ENCODE measurements at places on chromosomes 13 and 19.

DNA sequence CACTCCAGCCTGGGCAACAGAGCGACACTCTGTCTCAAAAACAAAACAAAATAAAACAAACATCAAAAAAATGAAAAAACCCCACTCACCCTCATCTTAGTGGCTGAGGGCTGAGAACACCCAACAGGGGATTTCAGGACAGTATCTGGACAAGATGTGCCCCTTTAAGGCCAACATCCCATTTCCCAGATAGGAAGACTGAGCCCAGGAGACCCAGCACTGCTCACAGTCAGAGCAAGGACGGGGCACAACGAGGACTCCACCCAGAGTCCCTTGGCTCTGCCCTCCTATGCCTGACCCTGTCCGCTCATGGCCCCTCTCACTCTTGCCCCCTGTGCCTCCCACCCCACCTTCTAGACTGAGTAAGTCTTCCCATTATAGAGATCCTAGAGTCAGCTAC, 52.9 kb upstream of the CYP4F8 start:
- DNase-seq = no peak

DNA sequence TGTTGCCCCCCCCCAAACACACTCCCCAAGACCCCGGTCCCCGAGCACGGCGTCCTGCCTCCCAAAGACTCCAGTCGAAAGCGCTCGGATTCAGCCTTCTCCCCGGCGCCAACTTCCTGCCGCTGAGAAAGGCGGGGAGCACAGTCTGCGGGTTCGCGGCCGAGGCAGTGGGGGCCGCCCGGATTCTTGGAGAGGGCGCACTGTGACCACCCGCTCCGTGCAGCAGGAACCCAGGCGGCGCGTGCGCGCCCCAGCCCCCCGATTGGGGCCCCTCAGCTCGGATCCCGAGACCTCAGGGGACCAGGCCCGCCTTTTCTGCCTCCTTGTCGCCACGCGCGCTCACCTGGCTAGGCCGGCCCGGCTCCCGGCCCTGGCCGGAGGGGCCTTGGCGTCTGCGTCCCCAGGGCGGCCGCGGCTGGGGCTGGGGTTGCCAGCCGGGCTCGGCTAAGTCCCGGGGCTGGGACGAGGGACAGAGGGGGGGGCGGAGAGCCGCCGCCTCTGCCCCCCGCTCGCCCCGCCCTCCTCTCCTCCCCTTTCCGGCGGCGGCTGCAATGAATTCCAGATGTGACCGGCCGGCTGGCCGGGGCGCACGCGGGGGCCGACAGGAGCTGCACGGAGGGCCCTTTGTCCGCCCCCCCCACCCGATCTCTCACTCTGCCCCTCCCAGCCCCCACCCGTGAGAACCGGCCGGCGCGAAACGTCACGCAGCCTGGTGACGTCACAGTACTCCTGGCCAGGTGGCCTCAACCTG, at the start of gene S1PR2:
S1PR2 (minus strand) TSS at position 471 of the 751 bp plus-strand sequence. CDS start 6,426 bp downstream, outside the sequence.
- DNase-seq = peak; percentile 57

- DNase-seq = no peak
Measured at GRCh38 chr13:20006206-20006605, 47.7 kb downstream of the ZMYM2 start.

GRCh38 chr19:5036698-5037563, 68.0 kb downstream of the KDM4B start:
- no peak for DNase-seq

DNA sequence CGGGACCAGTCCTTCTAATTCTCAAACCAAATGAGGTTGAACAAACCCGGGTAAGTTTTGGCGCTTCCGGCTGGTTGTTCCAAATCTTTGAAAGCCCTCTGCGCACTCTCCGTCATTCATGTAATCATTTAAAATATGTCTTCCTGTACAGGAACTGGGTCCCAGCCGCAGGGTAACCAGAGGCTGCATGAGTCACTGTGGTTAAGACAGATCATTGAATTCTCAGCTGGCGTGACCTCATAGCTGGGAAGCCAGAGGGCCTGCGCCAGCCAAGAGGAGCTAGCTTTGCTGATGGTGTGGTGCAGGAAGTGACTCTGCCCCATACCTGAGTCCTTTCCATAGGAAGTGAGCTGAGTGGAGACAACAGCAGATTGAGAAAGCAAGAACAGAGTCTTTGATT, 135.2 kb downstream of the TSHZ3 start:
- peak; percentile 98 for DNase-seq

DNA sequence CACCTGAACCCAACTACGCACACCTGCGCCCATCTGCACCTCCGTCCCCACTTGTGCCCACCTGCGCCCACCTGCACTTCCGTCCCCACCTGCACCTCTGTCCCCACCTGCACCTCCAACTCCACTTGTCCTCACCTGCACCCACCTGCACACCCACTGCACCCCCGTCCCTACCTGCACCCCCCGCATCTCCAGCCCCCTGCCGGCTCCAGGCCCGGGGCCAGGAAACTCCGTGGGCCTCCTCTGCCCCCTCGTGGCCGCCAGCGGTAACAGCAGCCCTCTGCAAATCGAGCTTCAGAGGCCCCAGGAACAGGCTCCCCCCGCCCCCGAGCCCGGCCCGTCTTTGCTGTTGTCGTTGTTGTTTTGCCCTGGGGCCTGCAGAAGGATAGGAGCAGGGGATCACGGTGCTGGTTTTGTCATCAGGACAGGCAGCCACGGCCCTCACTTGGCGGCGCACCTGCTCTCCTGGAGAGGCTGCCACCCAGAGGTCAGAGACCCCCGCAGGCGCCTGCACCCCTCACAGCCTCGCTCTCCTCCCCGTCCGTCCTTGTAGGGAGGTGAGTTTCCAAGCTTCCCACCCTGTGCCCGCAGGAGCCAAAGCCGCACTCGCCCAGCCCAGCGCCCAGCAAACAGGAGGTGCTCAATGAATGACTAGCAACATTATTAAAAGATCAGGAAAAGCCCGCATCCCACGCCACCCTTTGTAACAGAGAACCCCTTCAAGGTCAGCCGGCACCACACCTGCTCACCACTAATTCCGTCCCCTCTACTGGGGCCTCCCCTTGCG, 65.4 kb downstream of the GNG7 start:
- no peak for DNase-seq

DNA sequence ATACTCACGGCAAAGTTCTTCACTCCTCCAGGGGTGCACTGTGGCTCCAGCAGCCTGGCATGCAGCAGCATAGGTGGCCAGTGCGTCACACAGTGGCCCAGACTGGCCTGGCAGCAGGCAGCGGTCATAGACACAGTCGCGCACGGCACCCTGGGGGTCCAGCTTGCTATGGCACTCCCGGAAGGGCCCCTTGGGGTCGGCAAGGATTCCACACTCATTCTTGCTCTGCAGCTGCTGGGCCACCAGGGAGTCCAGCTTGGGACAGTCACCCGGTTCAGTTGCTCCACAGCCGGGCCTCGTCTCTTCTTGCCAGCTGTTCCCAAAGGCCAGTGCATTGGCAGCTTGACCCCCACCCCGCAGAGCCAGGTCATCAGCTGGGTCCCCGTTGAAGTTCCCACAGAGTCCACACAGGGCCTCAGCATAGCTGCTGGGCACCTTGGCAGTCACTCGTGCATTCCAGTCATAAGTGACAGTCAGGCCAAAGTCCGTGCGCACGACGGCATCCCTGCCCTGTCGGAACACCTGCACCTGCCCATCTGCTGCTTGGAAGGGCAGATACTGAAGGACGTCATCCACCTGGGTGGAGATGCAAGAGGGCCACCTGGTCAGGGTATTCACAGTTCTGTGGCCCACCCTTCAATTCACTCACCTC, 20.6 kb downstream of the FCGBP start:
- DNase-seq = no peak

DNA sequence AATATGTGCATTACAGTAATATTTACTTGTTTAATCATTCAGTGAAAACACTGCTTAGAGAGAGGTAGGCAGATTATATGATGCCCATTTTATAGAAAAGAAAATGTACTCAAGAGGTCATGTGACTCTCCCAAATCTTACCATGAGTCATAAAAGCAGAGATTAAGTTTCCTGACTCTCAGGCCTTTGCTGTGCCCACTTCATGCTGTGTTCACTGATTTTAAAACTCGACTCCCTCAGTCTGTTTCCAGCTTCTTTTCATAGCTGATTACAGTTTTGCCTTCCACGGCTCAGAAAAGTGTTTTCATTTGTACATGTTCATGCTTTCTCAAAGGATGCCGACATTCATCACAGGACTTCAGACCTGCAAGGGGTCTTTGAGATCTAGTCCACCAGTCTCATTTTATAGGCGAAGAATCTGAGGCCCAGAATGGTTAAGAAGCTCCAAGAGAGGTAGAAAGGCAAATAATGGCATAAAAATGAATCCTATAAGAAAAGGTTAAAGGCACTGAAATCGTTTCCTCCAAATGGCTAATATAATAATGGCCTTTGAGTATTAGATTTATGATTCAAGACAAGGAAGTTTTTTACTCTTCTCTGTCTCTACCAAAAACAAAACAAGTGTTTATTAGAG, 9.0 kb upstream of the IPO5 start:
- no peak for DNase-seq

DNA sequence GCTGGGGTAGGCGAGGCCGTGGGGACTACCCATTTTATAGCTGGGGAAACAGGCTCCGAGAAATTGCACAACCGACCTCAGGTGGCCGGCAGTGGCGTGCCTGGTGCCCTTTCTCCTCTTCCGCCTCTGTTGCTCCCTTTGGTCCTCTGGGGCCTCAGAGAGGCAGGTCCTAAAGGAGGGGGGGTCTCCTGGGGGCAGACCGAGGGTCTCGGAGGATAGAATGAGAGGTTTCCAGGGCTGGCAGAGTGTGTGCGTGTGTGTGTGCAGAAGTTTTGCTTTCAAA, 11.3 kb downstream of the STX10 start:
- no peak for DNase-seq

DNA sequence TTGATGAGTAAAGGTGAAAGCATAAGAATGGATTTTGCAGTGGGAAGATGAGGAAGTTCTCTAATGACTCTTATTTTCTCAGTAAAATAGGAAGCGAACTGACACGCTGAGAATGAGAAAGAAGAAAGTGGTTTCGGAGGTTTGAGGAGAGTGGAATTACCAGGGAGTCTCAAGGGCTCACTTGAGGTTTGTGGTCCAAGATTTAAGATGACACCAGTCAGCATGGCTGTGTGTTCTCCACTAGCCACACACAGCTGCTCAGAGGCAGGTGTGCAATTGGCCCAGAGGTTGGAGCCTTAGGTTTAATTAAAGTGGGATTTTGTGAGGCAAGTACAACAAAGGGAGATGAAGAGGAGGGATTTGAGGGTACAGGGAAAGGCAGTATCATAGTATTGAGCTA, 99.6 kb upstream of the NBEA start:
- DNase-seq = no peak

- no peak for DNase-seq
Measured at GRCh38 chr13:113763961-113764792, 5.2 kb downstream of the TMEM255B start.

GRCh38 chr13:91169321-91170050, 178.0 kb upstream of the MIR17HG start:
- no peak for DNase-seq

GRCh38 chr13:73173279-73173811, 114.5 kb downstream of the KLF5 start:
- DNase-seq = no peak

GRCh38 chr13:43356567-43356966, 333.2 kb downstream of the DNAJC15 start:
- DNase-seq = peak; percentile 39

GRCh38 chr13:24215732-24216131, 55.2 kb downstream of the SPATA13 start:
- DNase-seq = no peak
